Activated CD4-positive, alpha-beta T cell treated with anti-CD3 and anti-CD28 coated beads, Interleukin-2, Interleukin-4, amounts not matched to agents 100 ng/mL and 50 ng/mL, durations not matched to agents 16 hours and 8 hours (primary cell): ENCODE measurements at places on chromosomes 3 and 15.

GRCh38 chr3:196968233-196969133, at the start of gene PIGZ:
Gene PIGZ (minus strand): TSS chr3:196968833. CDS start chr3:196952031, 16,802 bp downstream.
- DNase-seq = peak; percentile 27

GRCh38 chr3:16106050-16106449, 68.4 kb upstream of the GALNT15 start:
- DNase-seq = no peak

DNA sequence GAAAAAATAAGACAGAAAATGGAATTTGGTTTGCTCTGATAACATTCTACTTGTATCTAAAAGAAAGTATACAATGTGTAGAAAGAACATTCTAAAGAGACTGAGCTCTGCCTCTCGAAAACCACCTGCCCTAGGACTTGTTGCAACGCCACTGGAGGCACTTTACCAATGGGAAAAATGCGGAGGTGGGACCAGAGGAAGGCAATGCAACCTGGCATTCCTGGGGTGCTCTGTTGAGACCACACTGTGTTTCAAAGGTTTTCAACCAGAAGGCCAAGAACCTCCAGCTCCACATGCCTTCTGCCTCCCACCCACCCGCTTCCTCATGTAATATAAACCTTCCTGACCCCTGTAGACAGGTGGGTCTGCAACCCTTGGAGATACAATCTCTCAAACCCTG, 4.5 kb downstream of the PROK2 start:
- DNase-seq = no peak

- no peak for DNase-seq
Observed at GRCh38 chr3:191476066-191476772, 15.3 kb downstream of the PYDC2 start.

DNA sequence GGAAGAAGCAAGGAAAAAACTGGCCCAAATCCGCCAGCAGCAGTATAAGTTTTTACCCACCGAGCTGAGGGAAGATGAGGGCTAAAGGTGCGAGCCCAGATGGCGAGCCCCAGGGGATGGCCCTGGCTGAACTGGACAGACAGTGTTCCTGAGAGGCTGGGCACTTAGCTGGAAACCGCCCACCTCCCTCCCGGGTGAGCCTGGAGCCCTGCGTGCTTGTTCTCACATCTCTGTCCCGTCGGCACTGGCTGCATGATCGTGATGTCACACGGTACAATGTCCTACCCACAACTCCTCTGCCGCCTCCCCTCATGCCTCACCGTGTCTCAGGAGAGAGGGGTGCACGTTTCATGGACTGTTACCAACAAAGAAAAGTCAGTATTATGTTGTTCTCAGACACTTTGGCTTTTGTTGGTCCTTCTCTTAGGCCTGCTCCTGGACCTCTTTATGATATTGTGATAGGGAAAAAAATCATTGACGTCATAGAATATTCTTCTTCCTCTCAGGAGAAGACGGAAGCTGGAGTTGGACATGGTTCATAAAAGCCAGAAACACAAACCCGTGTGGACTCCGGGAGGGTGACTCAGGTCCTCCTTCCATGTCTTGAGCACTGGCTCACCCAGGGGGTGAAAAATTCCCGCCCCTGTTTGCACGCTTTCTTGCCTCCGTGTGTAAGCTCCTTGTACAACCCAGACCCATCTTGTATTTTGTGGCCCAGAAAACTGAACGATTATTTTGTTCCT, 201.8 kb upstream of the TPM1 start:
- no peak for DNase-seq

- no peak for DNase-seq
Observed at GRCh38 chr15:68574629-68575028, 4.2 kb upstream of the CORO2B start.

GRCh38 chr3:182179631-182180030, 467.9 kb downstream of the SOX2 start:
- DNase-seq = no peak

DNA sequence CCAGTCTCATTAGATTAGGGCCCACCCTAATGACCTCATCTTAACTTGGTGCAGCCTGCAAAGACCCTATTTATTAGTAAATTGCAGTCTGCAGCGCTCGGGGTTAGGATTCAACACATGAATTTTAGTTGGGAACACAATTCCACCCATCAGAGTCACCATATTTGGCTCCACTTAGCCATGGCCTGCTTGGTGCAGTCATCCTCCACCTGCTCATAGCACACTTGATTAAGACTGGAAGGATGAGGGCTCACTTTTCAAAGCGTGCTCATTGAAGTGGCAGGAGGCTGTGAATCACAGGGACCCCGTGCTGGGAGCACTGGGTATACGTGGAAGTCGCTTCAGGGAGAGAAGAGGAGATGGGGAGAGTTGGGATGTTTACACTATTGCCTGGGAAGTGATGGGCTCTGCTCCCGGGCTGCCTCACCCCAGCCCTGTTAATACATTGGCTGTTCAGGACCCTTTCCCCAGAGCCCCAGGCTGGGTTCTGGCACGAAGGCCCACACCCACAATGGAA, 68.2 kb downstream of the ASB7 start:
- no peak for DNase-seq

DNA sequence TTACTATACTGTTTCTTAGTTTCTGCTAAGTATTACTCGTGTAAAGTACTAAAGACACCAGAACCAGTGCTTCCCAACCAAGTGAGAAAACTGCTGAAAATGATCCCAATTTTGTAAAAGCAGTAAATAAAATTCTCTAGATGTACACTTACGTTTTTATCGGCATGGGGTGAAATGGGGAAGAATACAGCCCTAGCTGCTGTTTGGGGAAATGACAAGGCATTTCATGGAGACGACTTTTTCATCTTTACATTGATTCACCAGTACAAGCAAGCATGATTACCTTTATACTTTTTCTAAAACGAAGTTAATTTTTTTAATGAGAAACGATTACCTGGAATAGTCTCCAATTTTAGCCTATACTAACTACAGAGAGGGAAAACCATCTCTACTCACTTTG, 1.4 kb downstream of the PSMD6 start:
- no peak for DNase-seq

GRCh38 chr15:67826717-67827561, 1.6 kb downstream of the SKOR1 start:
- no peak for DNase-seq

- DNase-seq = no peak
Observed at GRCh38 chr3:17469520-17469919, 272.9 kb downstream of the TBC1D5 start.

- DNase-seq = no peak
Observed at GRCh38 chr3:39519554-39520288, 52.2 kb downstream of the MOBP start.

- no peak for DNase-seq
Observed at GRCh38 chr15:40477642-40478327, 7.0 kb downstream of the CHST14 start.

DNA sequence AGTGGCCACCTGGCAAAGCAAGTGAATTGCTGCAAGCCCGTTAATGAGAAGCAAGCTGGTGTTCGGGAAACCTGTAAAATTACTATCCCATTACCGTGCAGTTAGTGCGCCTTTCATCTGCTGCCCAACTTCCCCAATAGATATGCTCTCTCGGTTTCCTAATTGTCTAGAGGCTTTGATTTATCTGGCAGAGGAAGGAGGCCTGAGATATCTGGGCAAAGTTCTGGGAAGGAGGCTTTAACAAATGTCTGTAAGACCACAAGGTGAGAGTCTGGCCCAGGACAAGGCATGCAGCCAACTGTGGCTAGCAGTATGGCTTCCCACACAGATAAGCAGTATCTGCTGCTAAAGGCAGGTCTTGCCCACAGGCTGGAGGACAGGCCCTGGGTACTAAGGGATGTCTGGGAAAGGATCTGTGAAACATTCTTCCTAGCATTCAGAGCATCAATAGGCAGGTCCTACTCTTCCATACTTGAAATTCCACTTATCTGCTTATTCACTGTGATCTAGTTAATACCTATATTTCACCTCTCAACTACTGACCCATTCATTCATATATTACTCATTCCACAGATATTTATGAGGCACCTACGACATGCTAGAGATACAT, 130.0 kb upstream of the SLC2A2 start:
- DNase-seq = no peak

DNA sequence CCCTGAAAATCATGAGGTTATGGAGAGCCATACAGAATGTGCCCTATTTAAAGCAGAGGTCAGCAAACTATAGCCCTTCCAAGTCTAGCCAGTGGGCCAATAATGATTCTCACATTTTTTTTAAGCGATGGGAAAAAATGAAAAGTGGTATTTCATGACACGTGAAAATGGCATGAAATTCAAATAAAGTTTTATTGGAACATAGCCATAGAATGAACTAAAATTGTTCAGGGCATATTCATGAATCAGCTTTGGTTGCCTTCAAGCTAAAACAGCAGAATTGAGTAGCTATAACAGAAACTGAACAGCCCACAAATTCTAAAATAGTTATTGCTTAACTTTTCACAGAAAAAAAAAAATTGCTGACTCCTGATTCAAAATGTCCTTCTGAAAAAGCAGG, 104.5 kb downstream of the TFG start:
- DNase-seq = no peak

GRCh38 chr3:44501971-44502370, 24.5 kb upstream of the ZNF445 start:
- no peak for DNase-seq

DNA sequence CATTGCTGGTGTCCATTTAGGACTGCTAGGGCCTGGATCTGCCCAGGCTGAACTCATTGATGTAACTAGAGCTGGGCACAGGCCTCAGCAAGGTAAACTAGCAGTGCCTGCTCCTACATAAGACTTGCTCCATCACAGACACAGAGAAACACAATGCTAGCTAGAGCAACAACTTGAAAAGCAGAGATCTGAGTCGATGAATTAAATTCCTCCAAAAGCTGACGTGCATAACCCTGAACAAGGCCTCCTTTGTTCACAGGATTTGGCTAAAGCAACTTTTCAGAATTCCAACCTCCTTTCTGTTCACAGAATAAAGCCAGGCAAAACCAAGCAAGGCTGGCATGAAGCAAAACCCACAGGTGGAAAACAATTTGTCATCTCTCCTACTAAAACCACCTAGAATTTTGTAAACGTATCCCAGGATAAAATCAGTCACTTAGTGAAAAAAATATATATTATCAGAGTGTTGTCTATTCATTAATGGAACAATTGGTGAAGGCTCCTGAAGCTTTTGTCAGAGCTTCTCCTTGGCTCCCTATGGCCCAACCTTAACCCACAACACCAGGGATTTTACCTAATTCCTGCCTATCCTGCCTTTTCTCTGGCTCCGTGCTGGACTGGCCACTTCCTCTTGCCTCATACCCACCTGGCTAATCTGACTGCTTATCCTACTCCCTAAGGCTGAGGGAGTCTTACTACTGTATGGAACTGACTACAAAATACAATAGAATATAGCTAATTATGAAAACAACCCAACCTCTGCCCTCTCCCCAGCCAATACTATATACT, 39.9 kb downstream of the PLCH1 start:
- DNase-seq = no peak

GRCh38 chr3:24020036-24020691, 75.1 kb downstream of the NR1D2 start:
- no peak for DNase-seq

- no peak for DNase-seq
Observed at GRCh38 chr3:11739706-11740105, 96.0 kb upstream of the VGLL4 start.

GRCh38 chr3:112794622-112795172, 52.0 kb downstream of the CD200R1L start:
- DNase-seq = no peak

DNA sequence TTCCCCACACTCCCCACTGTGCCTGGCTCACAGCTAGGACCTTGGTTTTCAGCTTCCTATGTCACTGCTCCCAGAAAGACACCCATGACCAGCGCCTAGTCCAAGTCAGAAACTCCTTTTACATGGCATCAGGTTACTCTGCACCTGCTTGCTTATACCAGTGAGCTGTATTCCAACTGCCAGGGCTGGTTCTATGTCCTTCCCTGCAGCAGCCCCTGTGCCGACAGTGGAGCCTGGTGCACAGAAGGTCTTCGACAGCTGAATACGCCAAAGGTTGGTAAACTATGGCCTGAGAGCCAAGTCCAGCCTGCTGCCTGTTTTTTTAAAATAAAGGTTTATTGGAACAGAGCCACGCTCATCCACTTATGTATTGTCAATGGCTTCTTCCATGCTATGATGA, 102.5 kb downstream of the IQSEC1 start:
- DNase-seq = no peak

- no peak for DNase-seq
Observed at GRCh38 chr15:90138071-90138833, 36.0 kb upstream of the IDH2 start.

DNA sequence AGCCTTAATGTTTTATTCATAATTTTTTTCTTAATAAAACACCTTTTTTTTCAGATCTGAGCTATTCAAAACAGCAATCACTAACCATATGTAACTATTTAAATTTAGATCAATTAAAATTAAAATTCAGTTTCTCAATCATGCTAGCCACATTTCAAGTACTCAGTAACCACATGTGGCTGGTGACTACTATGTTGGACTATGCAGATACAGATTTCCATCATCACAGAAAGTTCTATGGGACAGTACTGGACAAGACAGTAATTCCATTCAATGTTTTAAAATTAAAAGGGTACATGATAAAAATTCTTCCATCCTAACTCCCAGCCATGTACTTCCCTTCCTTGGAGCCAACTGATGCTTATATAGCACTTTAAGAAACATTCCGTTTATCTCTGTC, 119.3 kb downstream of the GLDN start:
- DNase-seq = no peak

- peak; percentile 47 for DNase-seq
Observed at GRCh38 chr3:131174752-131175151, 148.1 kb downstream of the NEK11 start.

- no peak for DNase-seq
Observed at GRCh38 chr15:80755885-80756284, 23.3 kb upstream of the CEMIP start.

DNA sequence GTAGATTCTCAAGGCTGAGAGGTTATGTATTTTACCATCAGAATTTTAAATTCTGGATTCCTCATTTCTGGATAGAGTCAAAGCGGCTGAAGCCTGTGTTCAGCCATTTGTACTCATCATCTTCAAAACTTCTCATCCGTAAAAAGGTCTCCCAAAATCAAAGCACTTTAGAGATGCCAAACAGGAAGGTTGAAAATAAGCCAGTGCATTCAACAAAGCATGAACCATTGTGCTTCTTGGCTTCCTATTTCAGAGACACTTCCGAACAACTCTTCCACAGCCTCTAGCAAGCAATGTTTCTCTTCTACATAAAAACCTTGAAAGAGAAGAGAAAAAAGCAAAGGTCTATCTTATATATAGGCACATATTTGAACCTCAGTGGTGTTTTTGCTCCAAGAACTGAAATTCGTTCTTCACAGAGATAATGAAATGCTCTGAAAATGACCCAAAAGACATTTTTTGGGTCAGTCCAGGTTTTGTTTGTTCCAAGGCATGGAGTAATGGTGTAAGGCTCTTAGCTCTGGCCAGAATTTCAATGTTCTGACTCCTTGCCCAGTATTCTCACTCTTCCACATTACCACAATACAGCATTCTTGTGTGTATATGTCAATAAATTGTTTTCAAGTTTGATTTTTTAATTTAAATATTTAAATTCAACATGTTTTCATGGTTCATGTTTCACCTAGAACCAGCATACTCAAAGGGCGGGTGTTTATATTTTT, 163.1 kb downstream of the STAC start:
- DNase-seq = no peak
